ENCODE measurements at places on chromosomes 16 and 17.

DNA sequence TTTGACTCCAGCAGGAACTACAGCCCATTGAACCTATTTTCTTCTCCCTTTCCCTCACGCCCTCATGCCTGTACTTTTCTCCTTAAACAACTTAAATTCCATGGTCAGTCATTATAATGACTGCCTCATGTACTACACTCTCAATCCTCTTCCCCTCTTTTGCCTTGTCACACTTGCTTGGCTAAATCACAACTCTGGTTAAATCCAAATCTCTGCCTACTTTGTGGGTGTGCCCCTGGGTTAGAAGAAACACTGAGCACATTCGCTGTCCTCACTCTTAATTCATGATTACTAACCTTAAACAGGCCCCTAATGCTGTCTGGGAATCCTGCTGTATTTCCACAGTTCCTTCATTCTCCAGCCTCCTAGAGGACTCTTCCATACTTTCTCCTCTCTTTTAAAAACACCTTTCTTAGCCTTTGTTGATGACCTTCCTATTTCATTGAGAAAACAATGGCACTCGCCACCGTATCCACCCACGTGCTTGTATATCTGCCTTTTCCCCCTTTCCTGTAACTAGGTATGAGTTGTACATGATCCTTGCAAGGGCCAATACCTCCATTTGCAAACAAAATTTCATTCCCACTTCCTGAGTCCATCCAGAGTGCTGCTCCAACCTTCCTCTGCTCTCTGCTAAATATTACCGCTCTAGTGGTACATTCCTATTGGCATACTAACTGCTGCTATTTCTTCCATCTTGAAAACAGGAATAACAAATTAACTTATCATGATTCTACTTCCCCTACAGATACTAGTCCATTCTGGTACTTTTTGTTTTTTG lies 28.9 kb downstream of the ZNRF1 start:
- no peak for DNase-seq

DNA sequence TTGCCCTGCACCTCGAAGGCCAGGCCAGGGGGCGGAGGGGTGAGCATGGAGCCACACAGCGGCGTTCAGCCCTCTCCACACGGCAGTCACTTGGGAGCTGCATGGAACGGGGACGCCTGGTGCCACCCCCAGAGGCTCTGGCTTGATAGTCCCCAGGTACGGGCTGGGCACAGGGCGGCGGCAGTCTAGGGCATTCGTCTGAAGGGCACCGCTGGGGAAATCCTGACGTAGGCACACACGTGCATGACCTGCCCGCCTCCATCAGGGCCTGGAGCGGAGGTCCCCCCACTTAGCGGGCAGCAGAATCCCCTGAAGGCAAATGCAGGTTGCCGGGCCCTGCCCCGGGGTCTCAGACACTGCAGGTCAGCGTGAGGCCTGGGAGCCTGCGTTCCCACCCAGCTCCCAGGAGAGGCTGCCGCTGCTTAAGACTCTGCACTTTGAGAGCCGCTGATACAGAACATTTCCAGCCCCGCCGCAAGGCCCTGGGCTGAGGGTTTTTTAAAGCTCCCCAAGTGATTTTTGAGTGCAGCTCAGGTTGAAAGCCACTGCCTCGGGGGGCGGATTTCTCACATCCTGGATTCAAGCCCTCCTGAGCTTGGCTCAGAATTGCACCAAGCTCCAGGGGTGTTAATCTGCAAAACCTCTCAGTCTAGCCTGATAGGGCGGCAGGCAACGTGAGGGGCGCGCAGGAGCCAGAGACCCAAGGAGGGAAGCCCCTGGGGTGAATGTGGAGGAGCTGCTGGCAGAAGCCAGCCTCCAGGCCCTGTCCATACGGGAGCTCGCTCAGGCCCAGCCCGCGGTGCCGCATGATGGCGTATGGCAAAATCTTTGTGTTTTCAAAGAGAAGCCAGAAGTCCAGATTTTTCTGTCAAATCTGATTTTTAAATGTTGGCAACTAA lies 182.3 kb upstream of the GSE1 start:
- no peak for DNase-seq

DNA sequence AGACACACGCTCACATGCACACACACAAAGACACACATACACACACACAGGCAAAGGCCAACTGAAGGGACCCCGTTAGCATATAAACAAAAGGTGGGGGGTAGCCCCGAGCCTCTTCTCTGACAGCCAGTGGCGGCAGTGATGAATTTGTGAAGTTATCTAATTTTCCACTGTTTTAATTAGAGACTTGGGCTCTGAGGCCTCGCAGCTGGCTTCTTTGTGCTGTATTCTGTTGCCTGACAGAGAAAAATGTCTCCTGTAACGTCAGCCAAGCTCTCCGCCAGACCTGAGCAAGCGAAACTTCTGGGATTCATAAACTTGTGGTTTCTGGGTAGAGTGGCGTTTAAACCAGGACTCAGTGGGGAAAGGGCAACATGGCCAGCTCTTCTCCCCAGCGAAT lies 113.9 kb upstream of the FOXF1 start:
- DNase-seq: no peak

DNA sequence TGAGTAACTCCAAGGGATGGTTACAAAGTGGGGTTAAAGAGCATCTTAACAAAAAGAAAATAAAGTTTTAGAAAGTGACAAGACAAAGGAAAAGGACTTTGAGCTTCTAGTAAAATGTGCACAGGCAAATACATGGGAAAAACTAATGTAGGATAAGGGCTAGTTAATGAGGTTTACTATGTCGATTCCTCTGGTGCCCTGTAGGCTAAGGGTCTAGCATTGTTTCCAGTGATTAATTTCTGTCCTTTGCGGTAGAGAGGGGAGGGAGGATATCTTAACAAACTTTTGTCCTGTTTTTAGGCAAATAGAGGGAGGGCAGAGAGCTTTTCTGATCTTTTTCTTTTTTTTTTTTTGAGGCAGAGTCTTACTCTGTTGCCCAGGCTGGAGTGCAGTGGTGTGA lies 96.6 kb upstream of the SIAH1 start:
- DNase-seq: no peak

GRCh38 chr17:42613699-42614295 lies 4.3 kb downstream of the TUBG1 start:
- no peak for DNase-seq

GRCh38 chr17:74892013-74892841 lies 1.2 kb downstream of the FADS6 start:
- no peak for DNase-seq

GRCh38 chr16:7344830-7345780 lies 12.5 kb downstream of the RBFOX1 start:
- DNase-seq: no peak

DNA sequence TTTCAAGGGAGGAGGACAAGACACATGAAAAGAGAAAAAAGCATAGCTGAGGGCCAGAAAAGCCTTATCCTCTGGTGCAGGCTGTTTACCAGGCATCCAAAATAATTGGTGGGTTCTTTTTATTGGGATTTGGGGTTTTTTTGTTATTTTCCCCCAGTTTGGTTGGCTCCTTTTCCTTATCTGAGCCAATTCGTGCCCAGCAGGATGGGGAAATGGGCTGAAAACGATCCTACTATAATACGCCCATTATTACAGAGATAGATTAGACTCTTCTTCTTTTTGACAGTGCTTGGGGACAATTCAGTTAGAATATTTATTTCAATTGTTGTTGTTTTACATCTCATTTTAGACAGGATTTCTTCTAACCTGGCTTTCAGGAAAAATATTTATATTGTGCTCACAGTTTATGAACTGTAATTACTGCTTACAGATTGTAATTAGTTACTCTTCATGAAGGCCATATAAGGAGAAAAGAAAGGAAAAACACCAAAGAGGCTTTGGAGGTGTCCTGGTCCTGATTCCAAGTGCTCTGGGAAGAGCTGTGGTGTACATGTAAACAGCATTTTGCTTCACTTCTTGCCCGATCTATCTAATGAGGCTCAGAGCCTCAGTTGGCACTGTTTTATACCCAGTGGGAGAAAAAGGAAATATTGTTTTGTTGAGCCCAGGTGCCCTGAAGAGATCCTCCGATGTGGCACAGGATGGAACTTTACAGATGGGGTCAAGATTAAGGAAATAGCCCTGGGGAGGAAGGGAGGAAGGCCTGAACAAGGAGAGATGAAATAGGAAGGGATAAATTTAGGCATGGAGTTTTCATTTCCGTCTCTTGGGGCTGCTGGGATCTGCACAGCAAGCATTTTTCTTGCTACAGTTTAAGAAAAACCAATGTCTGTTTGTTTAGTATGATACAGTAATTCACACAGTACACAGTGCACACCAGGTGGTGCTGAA lies 611 bp upstream of the ANKRD40 start:
- DNase-seq: no peak

- DNase-seq: no peak
Observed at GRCh38 chr16:726438-727290, at the start of the genes CCDC78 and HAGHL. Gene CCDC78 (minus strand): TSS chr16:726443. CDS start chr16:726367, 76 bp downstream. Gene HAGHL (plus strand): TSS chr16:727106. CDS start chr16:727510, 404 bp downstream.

DNA sequence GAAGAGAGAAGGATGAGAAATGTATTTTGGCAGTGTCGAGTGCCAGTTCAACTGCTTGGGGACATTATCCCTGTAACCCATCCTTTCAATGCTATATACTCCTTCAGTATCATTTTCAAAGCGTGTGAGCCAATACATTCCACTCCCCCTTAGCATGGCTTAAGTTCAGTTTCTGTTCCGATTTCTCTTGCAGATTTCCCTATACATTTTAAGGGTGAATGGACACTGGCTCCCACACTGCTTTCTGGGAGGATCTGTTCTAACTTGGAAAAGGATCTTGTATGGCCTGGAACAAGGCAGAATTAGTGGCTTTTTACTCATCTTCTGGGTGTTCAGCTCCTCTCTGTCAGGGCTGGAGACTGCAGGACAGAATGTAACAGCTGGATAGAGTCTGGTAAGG lies 333.8 kb downstream of the HAPSTR1 start:
- DNase-seq: no peak

- DNase-seq: no peak
Observed at GRCh38 chr17:58513965-58514769, at the start of gene MTMR4. Gene MTMR4 (minus strand): TSS chr17:58514638. CDS start chr17:58514407, 231 bp downstream.

- DNase-seq: no peak
Observed at GRCh38 chr16:2209258-2210008, 1.2 kb downstream of the BRICD5 start.

- DNase-seq: no peak
Observed at GRCh38 chr16:67873435-67874370, 851 bp downstream of the EDC4 start.

DNA sequence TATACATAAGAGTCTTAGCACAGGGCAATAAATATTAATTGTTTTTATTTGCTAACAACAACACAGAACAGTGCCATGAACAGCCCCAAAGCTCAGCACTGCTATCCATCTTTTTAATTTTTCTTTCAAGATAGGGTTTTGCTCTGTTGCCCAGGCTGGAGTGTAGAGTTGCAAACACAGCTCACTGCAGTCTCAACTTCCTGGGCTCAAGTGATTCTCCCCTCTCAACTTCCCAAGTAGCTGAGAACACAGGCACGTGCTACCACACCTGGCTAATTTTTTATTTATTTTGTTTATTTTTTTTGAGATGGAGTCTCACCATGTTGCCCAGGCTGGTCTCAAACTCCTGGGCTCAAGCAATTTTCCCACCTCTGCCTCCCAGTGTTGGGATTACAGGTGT lies 47.6 kb upstream of the AKAP1 start:
- no peak for DNase-seq

- DNase-seq: no peak
Observed at GRCh38 chr17:385836-386140, 33.2 kb upstream of the RPH3AL start.

- no peak for DNase-seq
Observed at GRCh38 chr16:27980919-27981700, 82.4 kb downstream of the GSG1L start.

- DNase-seq: no peak
Observed at GRCh38 chr16:30621765-30622164, 11.6 kb upstream of the ZNF689 start.

DNA sequence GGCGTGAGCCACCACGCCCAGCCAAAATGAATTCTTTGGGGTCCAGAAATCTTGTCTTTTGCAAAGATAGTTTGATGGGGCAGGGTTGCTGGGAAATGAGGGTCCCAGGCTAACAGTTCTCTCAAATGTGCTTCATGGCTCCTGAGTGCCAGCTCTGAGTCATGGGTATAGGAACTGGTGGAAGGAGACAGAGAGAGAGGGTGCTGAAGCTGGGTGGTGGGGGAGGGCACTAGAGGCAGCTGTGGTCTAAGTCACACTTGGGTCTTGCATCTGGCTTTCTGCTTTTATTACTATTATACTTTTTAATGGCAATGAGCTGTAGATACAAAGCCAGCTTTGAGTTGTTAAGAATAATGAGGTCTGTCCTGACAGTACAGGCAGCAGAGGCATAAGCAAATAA lies 54.6 kb downstream of the PRKCA start:
- DNase-seq: no peak

- no peak for DNase-seq
Observed at GRCh38 chr16:80717611-80718010, 86.8 kb downstream of the CDYL2 start.

- DNase-seq: no peak
Observed at GRCh38 chr17:82444941-82445521, 5.5 kb downstream of the CYBC1 start.

GRCh38 chr17:32601866-32602265 lies 115.1 kb downstream of the CDK5R1 start:
- DNase-seq: no peak

- DNase-seq: no peak
Observed at GRCh38 chr17:50684612-50685333, 22.9 kb downstream of the ANKRD40 start.

- no peak for DNase-seq
Observed at GRCh38 chr16:62224646-62225209, 188.5 kb upstream of the CDH8 start.
